ENCODE measurements at places on chromosomes 5 and 9. TPM values are rescaled to one million over a fixed set of nuclear protein-coding genes. Genes with fewer than 3 reads are reported as not detected.

The SLC6A19 gene
- total RNA-seq: not detected

The SELENOP gene
- 62.8 TPM for total RNA-seq

The TMEM252 gene
- total RNA-seq: not detected

The RCL1 gene
- 8.5 TPM for total RNA-seq

The ADAMTS2 gene
- total RNA-seq: 34.4 TPM

The PKD2L2 gene
- total RNA-seq: not detected

The SPATA31D4 gene
- total RNA-seq: not detected

The C8G gene
- not detected for total RNA-seq

The CER1 gene
- total RNA-seq: not detected

The ACSL6 gene
- total RNA-seq: under 0.01 TPM

The IFNA6 gene
- total RNA-seq: not detected

The IL3 gene
- not detected for total RNA-seq

All from myometrial cell (primary cell).